ENCODE measurements at places on chromosomes 11 and 22.

- DNase-seq, result no peak
Measured at GRCh38 chr22:27372969-27373670, 428.4 kb downstream of the MN1 start.

GRCh38 chr11:83480251-83480650 is 194.1 kb upstream of the CCDC90B start:
- DNase-seq, result no peak

DNA sequence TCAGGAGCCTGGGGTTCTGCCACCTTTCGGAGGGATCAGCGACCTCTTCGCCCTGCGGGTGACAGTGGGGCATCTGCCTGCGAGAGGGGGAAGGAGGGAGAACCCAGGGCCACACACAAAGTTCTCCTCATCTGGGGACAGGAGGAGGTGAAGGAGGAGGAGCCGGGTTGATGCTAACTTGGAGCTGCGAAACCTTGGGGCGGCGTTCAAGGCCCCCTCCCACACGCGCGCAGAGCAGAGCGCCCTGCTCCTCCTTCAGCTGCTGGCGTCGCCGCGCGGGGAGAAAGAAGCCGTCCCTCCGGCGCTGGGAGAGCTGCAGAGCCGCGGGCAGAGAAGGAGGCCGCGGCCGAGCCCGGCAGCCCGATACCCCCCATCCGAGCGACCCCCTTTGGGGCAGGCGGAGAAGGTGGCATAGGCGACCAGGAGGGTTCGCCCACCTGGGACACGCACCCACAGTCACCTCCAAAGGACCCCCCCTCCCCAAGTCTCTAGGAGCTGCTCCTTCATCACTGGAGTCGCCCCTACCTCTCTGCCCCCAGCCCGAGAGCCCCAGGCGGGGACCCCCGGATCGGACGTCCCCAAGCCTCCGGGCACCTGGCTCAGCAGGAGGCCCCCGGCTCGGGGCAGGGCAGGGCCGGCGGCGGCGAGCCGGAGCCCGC is at the start of gene RASD2:
Gene RASD2, plus strand, starts transcription at position 237 of the 659 bp plus-strand sequence. CDS start 5,979 bp downstream, outside the sequence.
- DNase-seq, result peak; percentile 71

GRCh38 chr11:112315057-112315720 is 54.5 kb upstream of the PLET1 start:
- DNase-seq, result no peak

DNA sequence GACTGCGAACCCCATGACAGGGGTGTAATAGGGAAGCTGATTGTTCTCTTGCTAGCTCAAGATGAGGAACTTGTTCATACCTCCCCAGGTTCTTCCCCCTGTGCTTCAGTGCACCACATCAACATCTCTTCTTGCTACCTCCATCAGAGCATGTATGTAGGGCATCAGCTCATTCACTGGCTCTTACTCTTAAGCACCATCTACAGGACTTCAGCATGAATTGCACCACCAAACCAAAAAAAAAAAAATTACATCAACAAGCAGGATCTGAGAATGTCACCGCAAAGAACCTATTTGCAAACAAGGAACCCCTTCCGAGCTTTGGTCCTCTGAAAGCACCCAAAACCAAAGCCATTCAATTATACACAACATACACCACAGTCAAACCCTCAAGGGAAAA is 2226.5 kb upstream of the RAG2 start:
- no peak for DNase-seq

DNA sequence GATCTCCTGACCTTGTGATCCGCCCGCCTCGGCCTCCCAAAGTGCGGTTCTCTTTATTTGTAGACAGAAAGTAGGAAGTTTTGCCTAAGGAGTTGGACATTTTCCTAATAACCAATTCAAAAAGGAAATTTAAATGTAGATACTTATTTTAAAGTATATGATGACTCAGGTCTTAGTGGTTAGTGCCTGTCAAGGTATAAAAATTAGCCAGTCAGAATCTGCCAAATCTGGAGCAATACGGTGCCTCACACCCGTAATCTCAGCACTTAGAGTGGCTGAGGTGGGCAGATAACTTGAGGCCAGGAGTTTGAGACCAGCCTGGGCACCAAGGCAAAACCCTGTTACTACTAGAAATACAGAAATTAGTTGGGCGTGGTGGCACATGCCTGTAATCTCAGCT is 86.7 kb upstream of the RASSF10 start:
- DNase-seq, result no peak

DNA sequence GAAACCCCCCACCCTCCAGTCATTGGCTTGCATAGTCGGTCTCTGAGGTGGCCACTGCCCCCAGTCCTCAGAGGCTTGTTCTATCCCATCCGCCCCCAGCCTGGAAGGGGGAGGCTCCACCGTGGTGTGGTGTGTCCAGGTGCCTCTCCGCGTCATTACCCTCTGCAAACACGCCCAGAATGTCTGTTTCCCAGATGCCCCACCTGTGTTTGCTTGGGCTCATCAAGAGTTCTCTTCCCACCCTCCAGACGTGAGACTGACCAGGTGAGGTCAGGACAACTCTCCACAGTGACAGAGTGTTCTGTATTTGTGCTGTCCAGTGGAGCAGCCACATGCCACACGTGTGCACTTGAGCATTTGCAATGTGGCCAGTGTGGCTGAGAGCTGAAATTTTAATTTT is 24.9 kb downstream of the LRRC10B start:
- no peak for DNase-seq

DNA sequence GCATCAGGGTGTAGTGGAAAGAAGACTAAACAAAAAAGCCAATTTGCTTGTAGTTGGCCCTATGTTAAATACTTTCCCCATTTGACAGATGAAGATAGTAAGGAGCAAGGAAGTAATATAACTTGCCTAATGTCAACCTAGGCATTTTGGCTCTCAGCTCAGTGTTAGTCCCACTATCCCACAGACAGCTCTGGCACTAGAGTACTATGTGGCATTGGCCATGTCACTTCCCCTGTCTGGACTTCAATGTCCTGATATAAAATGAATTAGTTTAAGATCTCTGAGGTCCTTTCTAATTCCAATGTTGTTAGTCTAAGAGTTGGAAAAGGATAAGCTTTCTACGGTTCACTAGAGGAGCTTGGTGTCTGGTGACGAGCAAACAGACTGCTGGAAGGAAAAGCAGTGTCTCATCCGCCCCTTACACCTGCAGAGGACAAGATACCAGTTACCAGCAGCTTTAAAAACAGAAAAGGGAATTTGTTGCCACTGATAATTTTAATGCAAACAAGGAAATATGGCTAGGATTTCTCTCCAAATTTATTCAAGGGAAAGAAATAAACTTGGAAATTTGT is 92.5 kb downstream of the RELT start:
- no peak for DNase-seq

DNA sequence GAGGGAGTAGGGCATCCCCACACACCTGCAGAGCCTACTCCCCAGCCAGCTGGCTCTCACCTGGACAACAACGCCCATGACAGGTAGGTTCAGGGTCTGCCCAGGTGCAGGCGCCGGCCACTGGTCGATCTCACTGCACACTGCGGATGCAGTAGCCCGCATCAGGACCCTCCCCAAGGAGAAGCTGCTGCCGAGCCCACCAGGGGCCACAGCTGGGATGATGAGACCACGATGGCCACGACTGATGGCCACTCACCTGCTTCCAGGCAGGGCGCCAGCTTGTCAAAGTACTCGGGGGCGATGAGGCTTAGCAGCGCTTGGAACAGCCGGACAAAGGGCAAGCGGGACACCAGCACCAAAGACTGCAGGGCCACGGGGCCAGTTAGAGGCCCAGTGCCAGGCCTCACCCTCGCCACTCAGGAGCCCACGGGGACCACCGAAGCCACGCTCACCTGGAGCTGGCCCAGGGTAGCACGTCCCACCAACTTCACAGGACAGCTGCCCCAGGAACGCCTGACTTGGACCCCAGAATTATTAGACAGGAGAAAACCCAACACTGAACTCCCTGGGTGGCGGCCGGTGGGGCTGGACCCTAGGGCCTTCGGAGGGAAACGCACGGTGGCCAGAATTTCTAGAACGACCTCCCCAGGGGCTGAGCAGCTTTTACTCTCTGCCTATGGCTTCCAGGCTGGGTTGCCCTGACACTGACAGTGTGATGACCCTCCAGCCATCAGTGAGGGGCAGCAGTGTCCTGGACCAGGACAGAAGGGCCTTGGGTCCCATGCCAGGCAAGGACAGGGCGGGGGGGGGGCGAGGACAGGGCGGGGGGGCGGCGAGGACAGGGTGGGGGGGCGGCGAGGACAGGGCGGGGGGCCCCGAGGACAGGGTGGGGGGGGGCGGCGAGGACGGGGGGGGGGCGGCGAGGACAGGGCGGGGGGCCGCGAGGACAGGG is 8.9 kb upstream of the PLXNB2 start:
- DNase-seq, result no peak

DNA sequence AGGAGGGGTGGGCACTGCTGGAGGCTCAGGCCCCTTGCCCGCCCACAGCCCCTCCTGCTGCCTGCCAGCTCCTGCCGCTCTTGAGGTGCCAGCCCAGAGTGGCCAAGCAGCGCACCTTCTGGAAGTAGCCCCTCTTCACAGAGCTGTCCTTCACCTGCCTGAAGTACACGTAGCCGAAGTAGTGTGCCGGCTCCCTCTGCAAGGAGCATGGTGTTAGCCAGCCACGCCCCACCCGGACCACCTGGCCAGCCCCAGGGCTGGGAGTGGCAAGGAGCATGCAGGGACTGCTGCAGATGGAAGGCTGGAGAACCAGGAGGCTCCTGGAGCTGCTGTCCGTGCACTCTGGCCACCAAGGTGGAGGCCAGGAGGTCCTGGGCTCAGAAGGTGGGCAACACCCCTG is 9.6 kb downstream of the DENND6B start:
- no peak for DNase-seq

- no peak for DNase-seq
Measured at GRCh38 chr11:57568330-57568766, 876 bp upstream of the UBE2L6 start.

Data from nucleus accumbens (tissue), 56 donors.